ENCODE measurements at places on chromosomes 7 and 10.

GRCh38 chr10:75782463-75783248 is 351.2 kb downstream of the LRMDA start:
- no peak for DNase-seq

DNA sequence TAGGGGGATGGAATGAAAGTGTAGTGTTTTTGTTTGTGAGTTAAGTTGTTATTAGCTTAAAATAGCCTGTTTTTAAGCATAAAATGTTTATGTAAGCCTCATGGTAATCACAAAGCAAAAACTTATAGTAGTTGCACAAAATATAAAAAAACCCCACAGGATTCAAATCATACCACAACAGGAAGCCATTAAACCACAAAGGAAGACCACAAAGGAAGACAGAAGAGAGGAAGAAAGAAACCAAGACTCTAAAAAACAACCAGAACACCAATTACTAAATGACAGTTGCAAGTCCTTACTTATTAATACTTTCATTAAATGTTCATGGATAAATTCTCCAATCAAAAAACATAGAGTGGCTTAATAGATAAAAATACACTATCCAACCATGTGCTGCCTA is 63.6 kb downstream of the ANKRD7 start:
- no peak for DNase-seq

DNA sequence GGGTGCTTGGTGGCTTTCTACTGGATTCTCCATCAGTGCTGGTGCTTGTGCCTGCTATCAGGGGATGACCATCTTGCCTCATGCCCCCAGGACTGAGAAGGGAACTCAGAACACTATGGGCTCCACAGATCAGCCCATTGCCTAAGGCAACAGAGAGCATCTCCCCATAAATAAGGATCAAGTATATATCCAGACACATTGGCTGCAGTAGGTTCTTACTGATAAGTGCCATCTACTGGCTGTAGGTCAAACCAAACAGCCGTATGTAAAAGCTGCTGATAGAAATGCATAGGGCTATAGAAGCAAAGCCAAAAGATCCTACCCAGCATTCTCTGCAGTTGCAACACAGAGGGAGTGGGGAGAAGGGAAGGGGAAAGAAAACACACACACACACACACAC is 153.7 kb downstream of the CDK14 start:
- no peak for DNase-seq

DNA sequence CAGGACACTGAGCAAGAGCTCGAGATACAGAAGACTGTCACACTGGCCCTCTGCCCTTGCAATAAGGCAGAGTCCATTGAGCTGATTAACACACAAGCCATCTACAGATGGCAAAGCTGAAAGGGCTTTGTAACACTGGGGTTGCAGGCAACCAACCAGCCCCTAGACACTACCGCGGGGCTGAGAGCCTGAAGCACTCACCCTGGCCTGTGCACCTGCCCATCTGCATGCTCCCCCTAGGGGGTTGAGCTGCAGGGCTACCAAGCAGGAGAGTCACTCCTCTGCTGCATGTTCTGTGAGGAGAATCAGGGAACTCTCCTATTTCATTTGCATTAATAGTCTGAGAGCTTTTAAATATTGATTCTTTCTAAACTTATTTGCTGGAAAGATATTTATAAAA is 128.1 kb upstream of the VIPR2 start:
- DNase-seq = no peak

DNA sequence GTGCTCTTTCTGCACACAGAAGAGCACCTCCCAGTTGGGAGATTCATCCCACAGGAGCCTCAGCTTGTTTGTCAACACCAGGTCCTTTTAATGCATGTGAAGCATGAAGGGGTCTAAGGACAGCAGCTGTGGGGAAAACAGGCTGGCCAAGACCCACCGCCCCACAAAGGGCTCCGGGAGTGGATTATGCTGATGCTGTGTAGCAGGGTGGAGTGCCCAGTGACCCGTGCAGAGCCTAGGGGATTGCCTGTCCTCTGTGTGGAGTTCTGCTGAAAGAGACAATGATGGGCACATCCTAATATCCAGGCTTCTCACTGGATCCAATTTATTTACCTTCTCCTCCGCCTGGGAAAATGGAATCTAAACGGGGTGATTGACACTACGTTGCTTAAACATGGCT is 74.0 kb downstream of the PIP4K2A start:
- no peak for DNase-seq

DNA sequence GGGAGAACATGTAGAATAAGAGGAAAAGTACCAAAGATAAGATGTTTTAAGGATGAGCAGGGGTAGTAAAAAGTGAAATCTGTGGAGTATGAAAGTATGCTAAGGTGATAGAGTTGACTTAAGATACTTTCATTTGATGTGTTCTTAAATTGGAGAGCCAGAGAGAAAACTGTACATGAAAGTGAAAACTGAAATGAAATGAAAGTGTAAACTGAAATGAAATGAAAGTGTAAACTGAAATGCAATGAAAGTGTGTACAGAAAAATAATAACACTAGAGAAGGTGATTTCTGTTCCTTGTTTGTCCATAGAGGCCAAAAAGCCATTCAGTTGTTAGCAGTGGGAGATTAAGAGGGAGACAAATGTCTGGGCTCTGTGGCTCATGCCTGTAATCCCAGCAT is 17.5 kb downstream of the AHR start:
- no peak for DNase-seq

GRCh38 chr10:32955299-32955772 is 2.7 kb downstream of the ITGB1 start:
- DNase-seq = no peak

GRCh38 chr7:83610649-83611304 is 38.2 kb downstream of the SEMA3E start:
- DNase-seq = no peak

DNA sequence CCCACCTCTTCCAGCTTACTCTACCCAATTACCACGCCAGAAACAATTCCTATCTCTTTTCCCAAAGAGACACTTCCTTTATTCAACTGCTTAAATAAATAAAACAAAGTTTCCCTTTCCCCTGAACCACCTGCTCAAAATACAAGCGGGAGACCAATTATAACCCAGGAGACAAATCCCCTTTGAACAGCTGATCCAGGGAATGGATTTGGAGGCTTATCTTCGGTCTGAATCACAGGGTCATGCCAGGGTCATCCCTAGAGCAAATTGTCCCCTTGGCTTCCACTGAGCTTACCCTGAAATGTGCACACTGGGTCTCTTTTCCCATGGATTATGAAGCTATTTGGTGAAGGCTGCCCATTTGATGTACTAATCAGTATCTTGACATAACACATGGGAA is 99.9 kb upstream of the JAZF1 start:
- DNase-seq = no peak

DNA sequence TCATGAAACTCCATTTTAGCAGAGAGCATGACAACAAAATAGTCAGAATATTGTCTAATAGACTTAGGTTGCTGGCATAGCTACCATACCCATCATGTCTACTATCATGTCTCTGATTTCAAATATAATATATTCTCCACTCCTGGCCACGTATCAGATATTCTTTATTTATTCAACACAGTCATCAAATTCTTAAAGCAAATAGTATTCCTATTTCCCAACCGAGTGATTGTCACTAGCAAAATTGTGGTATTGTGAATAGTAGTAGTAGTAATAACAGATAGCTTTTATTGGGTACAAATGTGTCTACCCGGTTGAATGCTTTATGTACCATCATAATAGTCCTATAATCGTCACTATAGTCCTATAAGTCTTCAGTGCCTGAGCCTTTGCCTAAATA is 918.6 kb downstream of the KCNMA1 start:
- no peak for DNase-seq

DNA sequence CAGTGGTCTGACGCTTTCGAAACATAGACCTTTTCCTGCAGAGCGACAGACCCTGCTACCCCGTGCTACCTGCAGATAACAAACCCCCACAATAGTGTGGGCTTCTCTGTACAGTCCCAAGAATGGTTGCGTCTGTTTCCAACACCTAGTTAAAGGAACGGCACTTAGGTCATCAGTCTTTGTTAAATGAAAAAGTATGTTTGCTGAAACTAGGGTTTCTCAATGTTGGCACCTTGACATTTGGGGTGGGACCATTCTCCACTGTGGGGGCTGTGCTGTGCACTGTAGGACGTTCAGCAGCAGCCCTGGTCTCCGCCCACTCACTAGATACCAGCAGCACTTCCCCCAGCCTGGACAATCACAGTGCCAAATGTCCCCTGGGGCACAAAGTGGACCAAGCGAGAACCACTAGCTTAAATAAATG is 13.7 kb downstream of the TECTB start:
- DNase-seq = no peak

DNA sequence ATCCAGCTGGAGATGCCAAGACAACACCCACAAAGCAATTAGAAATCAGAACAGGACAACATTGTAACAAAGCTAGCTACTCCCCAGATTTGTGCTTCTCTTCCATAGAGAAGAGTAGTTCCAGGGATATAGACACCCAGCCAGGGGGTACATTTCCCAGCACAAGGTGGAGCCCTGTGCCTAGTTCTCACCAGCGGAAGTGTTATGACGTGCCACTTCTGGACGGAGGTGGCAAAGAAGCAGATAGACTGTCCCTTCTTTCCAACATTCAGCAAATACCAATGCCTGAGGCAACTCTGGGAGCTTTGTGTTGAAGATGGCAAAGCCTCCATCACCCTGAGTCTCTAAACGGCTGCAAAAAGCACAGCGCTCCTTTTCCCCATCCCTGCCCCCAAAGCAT is 23.4 kb upstream of the GSAP start:
- peak; percentile 21 for DNase-seq

GRCh38 chr7:68162712-68163111 is 1166.1 kb downstream of the TYW1 start:
- DNase-seq = no peak

- no peak for DNase-seq
Observed at GRCh38 chr10:131662851-131663250, 238.0 kb upstream of the PPP2R2D start.

DNA sequence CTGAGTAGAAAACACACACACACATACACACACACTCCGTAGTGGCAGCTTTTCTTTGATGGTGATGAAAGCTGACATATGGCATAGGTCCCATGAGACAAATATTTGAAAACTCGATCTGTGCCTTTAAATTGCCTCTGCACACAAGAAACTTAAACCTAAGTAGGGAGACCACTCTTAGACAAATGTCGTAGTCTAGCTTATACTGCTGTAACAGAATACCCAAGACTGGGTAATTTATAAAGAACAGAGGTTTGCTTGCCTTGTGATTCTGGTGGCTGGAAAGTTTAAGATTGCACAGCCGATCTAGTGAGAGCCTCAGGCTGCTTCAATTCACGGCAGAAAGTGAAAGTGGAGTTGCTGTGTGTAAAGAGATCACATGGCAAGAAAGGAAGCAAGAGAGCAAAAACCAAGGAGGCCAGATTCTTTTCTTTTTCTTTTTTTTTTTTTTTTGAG is 489.4 kb upstream of the SORCS1 start:
- no peak for DNase-seq

DNA sequence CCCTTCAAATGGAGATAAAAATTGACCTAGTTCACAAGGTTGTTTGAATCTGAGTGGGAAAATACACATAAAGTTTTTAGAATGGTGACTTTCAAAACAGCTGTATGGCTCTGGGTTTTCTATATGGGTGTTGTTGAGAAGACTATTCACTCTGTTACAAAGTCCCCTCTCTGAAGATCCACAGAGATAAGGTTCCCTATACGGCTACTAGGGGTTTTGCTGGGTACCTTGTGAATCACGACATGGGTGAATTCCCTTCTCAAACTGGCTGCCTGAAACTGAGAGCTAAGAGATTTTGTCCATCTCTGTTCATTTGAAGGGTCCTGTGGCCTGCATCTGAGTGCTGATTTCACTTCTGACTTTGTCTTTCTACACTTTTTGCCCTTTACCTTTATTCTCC is 11.8 kb upstream of the SLC13A1 start:
- no peak for DNase-seq

DNA sequence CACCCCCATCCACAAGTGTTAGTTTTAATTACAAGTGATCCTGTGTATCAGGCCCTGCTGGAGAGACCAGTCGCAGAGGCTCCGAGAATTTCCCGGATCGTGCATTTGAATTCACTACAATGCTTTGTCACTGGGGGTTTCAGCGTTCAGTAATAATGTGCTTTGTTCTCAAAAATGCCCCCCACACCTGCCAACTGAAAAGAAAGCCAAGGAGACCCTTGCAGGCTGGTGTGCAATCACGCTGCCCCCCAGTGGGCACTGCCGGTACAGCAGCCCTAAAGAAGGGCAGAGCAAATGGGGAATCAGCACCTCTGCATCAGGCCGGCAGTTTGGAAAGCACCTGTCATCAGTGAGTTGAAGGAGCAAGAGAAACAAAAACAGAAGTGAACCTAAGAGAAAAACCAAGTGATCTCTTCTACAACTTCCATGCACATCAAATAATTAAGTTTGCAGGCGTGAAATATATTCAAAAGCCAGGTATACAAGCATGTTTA is 177.6 kb downstream of the PARD3 start:
- DNase-seq = no peak

- no peak for DNase-seq
Observed at GRCh38 chr7:134954197-134955082, 31.9 kb upstream of the AGBL3 start.

- no peak for DNase-seq
Observed at GRCh38 chr7:80584778-80585177, 53.7 kb upstream of the CD36 start.

DNA sequence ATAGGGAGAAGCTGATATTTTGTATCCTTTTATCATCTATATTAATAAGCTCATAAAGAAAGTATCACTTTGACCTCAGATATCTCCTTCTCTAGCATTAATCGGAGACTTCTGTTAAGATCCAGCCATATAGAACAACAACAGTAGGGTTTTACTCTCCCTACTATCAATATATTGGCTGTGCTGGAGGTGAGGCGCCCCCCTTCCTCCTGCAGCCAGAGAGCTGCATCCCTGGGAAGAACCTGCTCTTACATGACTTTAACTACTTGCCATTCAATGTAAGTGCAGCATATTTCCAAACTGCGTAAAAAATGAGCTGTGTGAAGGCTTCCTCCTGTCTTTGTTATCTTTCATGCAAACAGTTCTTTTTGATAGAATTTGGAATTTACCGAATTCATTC is 247.8 kb downstream of the SDK1 start:
- DNase-seq = no peak

GRCh38 chr10:76640806-76641205 is 996.8 kb downstream of the KCNMA1 start:
- no peak for DNase-seq

DNA sequence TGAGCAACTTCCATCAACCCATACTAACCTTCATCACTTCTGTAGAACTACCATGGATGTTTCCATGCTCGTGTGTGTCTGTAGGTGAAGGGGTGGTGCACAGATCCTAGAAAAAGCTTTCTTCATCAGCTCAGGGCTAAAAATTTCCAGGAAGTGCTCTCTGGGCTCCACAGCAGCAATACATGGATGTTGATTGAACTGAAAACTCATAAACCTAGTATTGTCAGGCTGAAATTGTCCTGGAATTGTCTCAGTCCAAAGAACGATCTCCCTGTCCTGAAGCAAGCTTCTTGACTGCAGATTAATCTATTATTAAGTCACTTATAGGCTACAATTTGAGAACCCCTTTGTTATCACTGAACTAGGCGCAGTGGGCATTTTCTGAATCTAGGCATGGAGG is 39.8 kb downstream of the ENO4 start:
- DNase-seq = no peak

All from NCI-H1930 (cell line).